ENCODE measurements at places on chromosomes 5 and 9.
A peak's percentile ranks its signal among the peaks of the same experiment; 100 is the strongest.

GRCh38 chr9:17807613-17808282 is 228.9 kb downstream of the SH3GL2 start:
- DNase-seq = no peak

GRCh38 chr9:81829195-81829882 is 98.9 kb upstream of the SPATA31D4 start:
- DNase-seq = no peak

DNA sequence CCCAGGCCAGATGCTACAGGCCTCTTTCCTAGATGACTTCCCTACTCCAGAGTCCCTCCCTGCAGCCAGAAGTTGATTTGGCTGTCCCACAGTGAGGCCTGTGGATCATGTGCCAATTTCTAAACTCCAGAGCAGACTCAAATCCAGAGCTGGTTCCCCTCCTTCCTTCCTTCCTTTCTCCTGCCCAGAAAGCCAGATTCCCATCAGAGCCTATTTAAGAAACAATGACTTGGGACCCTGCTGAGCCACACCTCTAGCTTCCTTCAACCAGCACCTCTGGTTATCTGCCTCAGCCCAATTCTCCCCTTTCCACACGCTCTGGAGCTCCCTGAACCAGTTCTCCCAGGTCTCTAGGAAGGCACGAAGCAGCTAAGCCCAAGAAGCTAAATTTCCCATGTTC is 7.2 kb downstream of the FAM219A start:
- DNase-seq = no peak

GRCh38 chr5:145484158-145484557 is 351.0 kb downstream of the PRELID2 start:
- peak; percentile 37 for DNase-seq

GRCh38 chr9:128382261-128382660 is 11.1 kb downstream of the URM1 start:
- no peak for DNase-seq

DNA sequence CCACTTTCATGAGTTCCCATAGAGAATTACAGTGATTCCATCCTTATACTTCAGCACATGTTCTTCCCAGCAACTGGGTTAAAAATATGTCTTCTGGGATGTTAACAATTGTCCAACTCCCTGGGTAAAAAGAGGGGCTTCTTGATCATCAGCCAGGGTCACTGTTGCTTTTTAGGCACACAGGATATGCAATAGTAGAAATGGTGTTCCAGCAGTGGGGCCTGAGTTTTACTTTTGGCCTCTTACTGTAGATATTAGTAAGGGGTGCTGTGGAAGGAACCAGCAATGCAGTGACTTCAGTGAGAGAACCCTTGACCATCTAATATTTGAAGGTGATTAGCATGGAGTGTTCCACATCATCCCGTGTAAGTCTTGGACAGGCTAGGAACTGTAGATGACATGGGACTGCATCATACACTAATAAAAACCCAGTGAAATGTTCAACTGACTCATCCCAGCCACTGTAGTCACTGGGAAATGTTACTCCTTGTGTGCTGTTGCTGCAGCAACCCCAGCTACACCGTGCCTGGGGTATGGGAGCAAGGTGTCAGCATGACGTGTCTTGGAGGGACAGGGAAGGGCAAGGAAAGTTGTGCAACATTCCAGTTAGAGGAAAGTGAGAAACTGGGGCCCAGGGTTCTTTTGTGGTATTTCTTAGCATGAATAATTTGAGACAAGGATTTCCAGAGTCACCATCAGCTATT is 610.9 kb downstream of the RAB3C start:
- peak; percentile 99 for DNase-seq

DNA sequence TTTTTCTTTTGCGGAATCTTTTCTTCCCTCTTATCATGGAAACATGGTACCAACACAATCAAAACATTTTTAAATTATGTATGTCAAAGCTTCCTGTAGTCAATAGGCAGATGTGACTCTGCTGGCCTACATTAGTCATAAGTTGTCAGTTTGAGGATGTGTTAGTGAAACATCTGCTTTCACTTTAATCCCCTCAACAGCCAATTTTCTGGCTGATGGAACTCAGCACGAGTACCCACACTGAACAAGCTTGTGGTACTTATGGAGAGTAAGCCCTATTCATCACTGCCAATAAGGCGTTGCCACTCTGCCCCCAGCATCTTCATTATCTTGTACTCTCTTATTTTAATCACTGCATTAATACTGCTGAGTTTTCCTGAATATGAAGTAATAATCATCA is 1034.4 kb downstream of the CDH9 start:
- no peak for DNase-seq

GRCh38 chr5:82365744-82366228 is 87.6 kb upstream of the RPS23 start:
- peak; percentile 92 for DNase-seq

DNA sequence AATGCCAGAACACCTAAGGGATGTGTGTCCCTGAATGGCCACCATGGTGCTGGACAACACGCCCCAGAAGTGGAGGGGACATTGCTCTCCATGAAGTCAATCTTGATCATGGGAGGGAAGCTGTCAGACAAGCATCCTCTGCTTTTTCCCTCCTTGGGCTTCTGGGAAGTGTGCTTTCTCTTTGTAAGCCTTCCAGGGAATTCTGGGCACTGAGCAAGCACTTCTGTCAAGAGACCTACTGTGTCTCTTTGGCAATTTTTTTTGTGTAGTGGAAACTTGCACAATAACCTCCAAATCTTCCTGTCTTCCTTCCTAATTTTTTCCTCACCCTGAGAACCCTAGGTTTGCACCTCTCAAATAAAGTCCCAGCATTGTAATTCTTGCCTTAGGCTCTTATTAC is 132.0 kb downstream of the SEC61B start:
- no peak for DNase-seq

DNA sequence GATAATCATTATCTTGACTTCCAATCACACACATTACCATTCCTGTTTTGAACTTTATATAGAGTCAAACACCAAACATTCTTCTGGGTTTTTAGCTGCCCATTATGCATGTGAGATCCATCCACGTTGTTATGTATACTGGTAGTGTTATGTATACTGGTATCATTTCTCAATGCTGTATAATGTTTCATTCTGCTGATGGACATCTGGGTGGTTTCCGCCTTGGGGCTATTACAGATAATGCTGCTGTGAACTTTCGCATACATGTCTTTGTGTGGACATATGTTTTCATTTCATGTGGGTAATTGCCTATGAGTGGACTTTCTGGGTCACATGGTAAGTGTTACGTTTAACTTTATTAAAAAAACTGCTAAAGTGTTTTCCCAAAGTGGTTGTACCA is 217.8 kb upstream of the EFNA5 start:
- DNase-seq = no peak

DNA sequence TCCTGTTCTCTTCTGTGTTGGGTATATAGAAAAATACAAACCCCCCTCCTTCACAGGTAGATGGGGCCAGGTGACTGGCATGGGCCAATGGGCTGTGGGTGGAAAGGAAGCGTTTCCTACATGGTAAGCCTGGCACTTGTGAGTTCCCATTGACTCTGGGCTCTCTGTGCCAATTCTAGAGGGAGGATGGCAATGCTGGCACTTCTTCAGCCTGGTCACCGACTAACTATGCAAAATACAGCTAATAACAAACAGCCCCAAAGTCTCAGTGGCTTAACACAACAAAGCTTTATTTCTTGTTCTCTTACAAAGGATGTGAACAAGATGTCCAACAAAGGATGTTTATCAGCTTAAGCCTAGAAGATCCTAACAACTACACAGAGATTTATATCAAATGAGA is 258.1 kb downstream of the SYK start:
- no peak for DNase-seq

- DNase-seq = no peak
These were observed 220.5 kb downstream of the ROR2 start for GRCh38 chr9:91729558-91729842.

GRCh38 chr5:72194846-72195245 is 87.6 kb downstream of the MAP1B start:
- no peak for DNase-seq

- no peak for DNase-seq
These were observed 148.8 kb downstream of the MACIR start for GRCh38 chr5:103407402-103407801.

- DNase-seq = no peak
These were observed 289.6 kb upstream of the ADAMTSL1 start for GRCh38 chr9:18184401-18184800.

DNA sequence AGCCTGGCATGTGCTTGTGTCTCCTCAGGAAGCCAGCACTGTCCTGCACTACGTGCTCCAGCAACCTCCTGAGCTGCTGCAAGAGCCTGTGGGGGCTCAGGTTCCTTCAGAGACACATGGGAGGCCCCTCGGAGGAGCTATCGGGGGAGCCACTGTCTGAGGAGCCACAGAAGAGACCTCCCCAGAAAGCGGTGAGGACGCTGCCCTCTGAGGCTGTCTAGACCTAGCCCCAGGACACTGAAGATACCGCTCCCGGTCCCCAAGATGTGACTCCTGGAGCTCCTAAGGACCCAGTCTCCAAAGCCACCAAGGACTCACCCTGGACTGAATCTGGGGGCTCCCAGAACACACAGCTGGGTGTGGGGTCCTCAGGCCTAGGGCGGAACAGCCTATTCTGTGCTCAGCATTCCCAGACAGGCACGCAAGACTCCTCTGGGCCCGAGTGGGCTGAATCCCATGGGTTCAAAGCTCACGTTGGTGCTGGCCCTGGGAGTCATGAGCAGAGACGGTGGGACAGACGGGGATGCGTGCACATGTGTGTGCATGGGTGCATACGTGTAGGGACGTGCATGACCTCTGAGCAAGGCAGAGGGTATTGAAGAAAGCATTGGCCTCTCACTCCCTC is 50.0 kb downstream of the HRH2 start:
- no peak for DNase-seq

- no peak for DNase-seq
These were observed 289.7 kb upstream of the IRX4 start for GRCh38 chr5:2172471-2172870.

- no peak for DNase-seq
These were observed 41.2 kb upstream of the RAPGEF1 start for GRCh38 chr9:131781069-131781468.

DNA sequence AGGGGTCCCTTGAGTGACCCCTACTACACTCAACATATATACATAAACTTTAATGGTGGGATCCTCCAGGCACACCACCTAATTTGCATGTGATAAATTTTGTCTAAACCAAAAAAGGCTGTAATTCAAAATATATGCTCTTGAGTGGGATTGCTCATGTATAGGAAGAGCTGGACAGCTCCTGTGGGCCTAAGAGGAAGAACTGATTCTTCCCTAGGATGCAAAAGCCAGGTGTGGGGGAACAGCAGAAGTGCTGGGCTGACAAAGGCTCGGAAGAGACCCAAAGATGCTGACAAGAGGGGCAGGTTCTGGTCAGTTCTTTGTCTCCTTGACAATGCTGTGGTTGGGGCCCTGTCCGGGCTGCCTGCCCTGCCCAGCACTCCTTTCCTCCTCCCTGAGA is 43.9 kb downstream of the PCDH1 start:
- DNase-seq = no peak

DNA sequence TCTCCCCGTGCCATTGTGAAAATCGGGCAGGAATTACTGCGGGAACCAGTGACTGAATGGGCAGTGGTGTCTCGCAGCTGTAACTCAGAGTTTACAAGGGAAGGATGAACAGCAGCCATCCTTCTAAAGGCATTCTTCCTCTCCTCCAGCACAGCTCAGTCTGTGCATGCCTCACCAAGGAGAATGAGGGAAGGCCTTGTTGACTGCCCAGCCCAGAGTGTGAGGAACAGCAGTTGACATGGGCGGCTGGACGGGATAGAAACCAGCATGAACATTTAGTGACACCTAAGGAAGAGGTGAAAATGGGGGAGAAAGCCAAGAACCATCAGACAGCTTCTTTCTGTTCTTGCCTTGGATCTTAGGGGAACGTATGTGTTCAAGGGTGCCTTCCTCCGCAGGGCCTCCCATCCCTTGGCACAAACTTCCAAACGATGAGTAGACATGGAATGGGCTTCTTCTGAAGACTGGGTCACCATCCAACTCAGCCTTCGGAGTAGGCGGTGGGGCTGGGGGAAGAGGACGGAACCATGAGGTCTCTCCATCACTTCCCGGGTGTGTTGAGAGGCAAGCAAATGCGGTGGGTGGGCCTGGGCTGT is 887 bp upstream of the PDE8B start:
- no peak for DNase-seq

GRCh38 chr9:33129886-33130881 is 37.0 kb downstream of the B4GALT1 start:
- peak; percentile 37 for DNase-seq

GRCh38 chr9:100228352-100228869 is 124.3 kb downstream of the TEX10 start:
- no peak for DNase-seq

DNA sequence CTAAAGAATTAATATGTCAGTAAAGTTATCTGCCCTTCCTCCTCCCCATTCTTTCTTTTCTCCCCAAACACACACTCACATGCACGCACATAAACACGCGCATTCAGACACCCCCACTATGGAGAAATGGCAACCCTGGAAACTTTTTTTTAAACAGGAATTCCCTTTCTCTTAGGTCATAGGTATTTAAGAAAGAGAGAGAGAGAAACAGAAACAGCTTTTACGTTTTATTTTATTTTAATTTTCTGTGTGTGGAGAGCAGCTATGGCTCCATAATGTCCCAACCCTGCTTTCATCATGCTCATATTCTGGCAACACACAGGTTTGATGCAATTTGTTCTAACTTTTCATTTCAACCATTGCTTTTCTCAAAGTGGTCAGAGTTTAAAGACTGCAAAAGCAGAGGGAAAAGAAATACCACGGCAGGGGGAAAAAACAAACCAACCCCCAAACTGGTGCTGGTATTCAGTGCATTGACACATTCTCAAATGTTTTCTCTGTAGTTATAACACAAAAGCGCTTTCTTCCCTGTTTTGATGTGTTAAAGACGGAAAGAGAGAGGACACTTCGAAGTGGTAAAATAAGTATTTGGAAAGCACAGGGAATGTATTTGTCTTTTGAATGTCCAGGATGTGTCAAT is 126.0 kb upstream of the TMEM161B start:
- DNase-seq = no peak

GRCh38 chr5:173615884-173616576 is 420 bp downstream of the BOD1 start:
- peak; percentile 75 for DNase-seq

DNA sequence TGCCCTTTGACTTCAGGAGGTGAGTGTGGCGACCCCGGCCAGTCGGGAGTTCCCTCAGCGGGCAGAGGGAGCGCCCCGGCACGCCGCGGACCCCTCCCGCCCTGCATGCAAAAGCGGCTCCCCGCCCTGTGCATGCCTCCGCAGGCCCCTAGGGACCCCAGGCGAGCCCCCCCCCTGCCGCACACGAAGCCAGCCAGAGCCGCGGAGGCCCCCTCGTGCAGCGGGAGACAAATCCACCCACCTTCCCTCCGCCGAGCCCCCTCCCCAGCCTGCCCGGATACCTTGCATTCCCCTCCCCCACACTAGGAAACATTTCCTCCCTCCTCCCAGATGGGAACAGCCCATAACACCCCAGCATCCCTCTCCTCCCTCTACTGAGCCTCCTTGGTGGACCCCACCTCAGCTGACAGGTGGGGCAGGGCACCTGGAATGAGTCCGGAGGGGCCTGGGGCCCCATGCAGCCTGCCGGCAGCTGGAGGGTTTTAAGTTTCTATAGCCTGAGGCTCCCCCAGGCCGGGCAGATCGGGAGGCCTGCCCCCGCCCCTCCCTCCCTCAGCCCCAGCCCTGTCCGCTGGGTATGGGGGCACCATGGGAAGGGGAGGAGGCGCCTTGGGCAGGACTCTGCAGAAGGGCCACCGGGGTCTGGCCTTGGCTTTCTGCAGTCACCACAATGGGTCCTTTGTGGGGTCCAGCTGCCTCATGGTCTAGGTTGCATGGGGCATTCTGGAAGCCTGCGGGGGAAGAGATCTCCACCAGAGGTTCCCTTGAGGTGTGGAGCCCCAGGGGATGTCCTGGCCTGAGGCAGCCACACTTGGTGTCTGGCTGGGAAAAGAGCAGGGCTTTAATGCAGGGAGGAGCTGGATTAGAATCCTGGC is 601 bp downstream of the ERGIC1 start:
- no peak for DNase-seq
